Thoracic aorta (tissue), 2 donors: ENCODE measurements at places on chromosomes 2 and 18. TPM values are rescaled to one million over a fixed set of nuclear protein-coding genes. Genes with fewer than 3 reads are reported as not detected.

KLHL41 gene
- 0.28 TPM for total RNA-seq

ADAM17 gene
- total RNA-seq, result 21.8 TPM

GRCh38 chr2:106184857-106185256 is 9.2 kb downstream of the UXS1 start:
- DNase-seq, result no peak

GRCh38 chr2:121362774-121363173 is 77.8 kb upstream of the TFCP2L1 start:
- DNase-seq, result no peak

DNA sequence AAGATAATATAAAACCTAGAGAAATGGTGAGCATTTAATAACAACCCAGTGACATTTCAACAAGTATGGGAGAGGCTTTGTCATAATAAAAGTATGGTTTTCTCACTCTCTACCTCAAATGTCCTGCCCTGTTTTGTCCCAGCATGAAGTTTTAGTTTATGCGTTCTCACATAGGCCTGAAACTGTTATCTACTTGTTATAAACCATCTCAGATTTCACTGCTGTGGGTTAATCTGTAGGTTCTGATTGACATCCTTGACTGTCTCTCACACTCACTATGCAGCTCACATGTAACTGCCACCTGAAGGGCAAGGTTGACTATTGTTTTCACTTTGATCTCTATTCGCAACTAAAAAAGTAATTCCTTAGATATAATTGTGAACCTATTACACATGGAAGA is 44.9 kb downstream of the ZEB2 start:
- DNase-seq, result no peak

DNA sequence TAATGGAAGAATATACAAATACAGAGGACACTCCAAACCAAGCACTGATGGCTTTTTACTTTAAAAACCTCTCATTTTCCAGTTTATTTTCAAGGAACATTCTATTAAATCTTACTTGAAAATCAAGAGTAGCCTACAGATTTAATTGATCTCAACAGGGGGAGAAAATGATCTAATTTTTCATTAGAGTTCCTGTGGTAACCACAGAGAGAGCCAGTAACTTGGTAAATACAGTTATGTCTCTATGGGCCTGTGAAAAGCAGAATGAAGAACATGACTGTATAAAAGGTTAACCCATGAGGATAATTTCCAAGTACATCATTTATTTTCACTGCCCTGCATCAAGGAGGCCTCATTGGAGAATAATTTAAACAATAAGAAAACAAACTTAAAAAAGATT is 39.8 kb upstream of the ITPRID2 start:
- DNase-seq, result no peak

DNA sequence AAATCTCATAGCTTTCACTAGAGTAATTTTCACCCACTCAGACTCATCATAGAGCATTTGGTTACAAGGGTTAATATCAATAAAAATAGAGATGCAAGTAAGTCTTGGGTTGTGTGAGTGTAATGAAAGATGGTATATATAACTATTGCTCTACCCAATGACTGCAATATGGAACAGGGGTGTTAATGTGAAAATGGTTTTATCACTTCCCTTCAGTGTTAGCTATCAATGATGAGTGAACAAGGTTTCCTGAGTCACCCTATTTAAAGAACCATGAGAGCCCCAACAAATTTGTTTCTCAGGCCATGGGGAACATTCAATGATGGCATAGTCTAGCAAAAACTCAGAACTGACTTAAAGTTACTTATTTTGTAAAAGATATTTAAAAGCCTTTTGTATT is 1133.6 kb upstream of the ZEB2 start:
- no peak for DNase-seq

- no peak for DNase-seq
Observed at GRCh38 chr18:46411867-46412690, 244.9 kb downstream of the LOXHD1 start.

- no peak for DNase-seq
Observed at GRCh38 chr2:60759654-60760053, 3.6 kb downstream of the PAPOLG start.
